ENCODE measurements at places on chromosomes 7 and 10.

DNA sequence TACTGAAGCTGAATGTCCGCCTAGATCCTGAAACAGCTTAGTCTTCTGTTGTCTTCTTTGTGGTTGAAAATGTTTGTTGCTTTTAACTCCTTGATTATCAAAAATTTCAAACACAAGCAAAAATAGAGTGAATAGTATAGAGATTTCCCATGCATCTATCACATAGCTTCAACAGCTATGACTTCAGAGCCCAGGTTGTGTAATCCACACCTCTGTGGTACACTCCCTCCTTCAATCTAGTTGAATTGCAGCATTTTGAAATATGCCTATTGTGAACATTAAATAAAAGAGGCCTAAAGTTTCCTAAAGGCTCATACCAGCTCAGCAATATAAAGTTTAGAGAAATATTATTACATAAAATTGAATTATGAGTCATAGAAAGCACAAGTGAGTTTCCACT is 204.7 kb upstream of the HDAC9 start:
- no peak for DNase-seq

DNA sequence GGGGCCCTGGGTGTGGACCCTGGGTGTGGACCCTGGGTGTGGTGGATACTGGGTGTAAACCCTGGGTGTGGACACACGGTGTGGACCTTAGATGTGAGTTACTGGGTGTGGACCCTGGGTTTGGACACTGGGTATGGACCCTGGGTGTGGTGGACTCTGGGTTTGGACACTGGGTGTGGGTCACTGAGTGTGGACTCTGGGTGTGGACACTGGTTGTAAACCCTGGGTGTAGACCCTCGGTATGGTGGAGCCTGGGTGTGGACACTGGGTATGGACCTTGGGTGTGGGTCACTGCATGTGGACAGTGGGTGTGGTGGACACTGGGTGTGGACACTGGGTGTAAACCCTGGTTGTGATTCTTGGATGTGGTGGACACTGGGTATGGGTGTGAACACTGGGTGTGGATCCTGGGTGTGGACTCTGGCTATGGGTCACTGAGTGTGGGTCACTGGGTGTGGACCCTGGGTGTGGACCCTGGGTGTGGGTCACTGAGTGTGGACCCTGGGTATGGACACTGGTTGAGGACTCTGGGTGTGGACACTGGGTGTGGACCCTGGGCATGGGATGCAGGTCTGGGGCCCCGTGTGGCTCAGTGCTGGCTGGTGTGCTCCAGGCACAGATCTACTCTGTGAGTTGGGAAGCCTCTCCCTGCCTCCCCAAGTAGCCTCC is 356.2 kb downstream of the GLRX3 start:
- DNase-seq = no peak

GRCh38 chr10:60335708-60336107 is 54.0 kb downstream of the ANK3 start:
- DNase-seq = no peak

DNA sequence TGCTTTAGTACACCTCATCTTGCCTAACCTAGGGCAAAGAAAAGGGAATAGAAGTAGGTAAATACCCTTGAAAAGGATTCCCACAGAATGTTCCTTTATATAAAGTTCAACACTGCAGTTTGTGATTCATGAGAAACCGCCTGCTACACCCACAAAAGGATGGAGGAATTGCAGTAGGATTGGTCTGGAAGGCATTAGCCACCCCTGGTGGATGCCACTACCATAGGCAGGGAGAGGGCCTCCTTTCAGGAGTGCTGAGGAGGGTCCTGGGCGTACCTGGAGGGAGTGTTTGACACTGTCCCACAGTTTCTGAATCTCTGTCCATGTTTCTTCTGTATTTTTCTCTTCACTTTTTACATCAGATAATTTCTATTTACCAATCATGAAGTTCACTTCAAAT is 221.8 kb upstream of the TMEM72 start:
- DNase-seq = no peak

- no peak for DNase-seq
Observed at GRCh38 chr7:70421319-70421718, 710.6 kb upstream of the GALNT17 start.

GRCh38 chr7:134587750-134588149 is 38.8 kb downstream of the AKR1B15 start:
- no peak for DNase-seq

- DNase-seq = no peak
Observed at GRCh38 chr7:155667241-155667829, 22.9 kb downstream of the RBM33 start.

- no peak for DNase-seq
Observed at GRCh38 chr10:67772894-67773511, 65.0 kb downstream of the DNAJC12 start.

- DNase-seq = no peak
Observed at GRCh38 chr7:41476460-41476803, 226.5 kb downstream of the INHBA start.

DNA sequence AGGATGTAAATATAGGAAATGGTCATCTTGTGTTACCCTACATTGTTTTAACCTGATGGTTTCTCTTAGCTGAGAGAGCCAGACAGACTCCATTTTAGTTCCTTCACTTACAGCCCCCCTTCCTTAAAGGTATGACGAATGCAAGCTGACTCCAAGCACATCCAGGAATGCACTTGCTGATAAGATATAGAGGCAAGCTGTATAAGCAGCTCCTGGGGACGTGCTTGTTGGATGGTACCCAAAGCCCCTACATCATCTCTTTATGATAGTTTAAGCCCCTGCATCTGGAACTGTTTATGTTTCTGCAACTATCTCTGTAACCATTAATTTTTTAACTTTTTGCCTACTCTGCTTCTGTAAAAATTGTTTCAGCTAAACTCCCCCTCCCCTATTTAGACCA is 41.7 kb downstream of the ZNF25 start:
- no peak for DNase-seq

DNA sequence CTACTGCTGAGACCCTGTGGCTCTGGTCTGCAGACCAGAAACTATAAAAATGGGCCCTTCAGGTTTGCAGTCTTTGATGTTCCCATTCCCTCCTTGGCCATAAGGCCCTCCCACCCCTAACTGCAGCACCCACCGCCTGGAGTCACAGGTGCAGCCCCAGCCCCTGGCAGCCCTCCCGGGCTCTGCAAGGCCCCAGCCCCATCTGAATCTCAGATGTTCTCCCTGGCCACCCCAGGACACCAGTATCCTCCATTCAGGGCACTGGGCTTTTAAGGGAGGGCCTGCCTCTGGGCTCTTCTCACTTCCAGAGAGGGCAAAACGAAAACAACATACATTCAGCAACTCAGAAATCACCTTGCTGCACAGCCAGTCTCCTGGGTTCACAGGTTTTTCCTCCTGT is 107.7 kb upstream of the RET start:
- DNase-seq = no peak

DNA sequence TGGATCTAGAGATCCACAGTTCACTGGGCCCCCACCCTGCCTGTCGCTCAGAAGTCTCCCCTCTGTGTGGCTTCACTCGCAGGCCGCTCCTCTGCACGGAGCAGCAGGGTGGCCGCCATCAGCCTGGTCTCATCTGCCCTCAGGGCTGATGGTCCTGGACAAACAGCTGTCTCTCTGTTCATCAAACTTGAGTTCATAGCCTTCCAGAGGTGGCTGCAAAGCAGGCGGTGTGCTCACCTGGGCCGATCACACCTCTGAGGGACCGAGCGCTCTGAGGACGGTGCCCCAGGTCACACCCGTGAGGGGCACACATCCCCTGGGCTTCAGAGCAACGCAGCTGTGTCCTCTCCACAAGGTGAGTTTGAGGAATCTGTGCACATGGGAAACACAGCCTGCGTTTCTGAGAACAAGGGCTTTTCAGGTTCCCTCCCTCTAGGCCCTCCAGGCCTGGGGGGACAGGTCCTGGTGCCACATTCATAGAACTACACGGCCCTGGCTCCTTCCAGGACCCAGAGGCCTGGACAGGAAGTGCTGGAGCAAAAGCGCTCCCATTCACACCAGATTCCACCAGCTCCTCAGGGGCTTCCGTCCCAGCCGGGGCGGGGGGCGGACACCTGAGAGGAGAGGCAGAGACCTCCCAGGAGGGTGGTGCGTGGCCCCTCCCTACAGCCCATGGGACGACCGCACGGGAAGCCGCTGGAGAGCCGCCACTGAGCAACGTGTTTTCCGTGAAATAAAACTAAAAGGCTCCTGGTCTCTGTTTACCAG is 31.2 kb upstream of the FAM20C start:
- no peak for DNase-seq

DNA sequence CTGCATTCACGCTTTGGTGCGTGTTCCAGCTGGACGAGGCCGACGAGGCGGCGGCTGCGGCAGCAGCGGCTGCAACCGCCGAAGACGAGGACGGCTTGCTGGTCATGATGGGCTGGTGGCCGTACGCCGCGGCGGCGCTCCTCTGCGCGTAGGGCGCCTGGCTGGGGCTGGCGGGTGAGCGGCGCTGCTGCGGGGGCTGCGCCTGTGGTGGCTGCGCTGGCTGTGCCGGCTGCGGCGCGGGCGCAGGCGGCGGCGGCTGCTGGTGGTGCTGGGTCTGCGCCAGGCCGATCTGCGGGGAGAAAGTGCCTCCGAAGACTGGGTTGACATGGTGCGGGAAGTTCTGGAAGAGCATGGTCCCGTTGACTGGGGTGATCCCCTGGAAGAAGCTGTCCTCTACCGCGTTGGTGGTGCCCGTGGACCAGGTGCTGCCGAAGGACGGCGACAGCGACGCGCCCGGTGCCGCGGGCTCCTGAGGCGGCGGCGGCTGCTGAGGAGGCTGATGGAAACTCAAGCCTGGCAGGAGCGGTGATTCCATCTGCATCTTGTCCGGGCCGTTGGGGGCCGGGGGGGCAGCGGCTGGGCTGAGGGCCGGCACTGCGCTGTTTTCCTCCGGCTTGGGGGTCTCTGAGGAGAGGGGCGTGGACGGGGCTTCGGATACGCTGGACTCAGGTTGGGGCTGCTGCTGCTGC is 51.1 kb downstream of the CPEB3 start:
- peak; percentile 24 for DNase-seq

- no peak for DNase-seq
Observed at GRCh38 chr10:15541376-15541775, 170.3 kb upstream of the FAM171A1 start.

DNA sequence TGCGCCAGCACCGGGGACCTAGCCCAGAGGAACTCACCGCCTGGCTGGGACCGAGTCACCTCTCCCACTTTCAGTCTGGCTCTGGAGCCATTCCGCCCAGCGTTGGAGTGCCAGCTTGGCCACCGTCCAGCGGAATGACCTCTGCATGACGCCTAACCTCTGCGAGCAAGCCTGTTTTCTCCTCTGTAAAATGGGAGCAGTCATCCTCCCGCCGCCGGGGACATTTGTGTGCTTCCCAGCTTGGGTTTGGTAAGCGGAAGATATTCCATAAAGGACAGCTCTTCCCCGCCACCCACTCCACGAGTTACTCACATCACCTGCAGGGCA is 1.3 kb upstream of the ZCCHC24 start:
- DNase-seq = no peak

All from activated gamma-delta T cell (primary cell).